ENCODE measurements at places on chromosomes 1 and 21.

DNA sequence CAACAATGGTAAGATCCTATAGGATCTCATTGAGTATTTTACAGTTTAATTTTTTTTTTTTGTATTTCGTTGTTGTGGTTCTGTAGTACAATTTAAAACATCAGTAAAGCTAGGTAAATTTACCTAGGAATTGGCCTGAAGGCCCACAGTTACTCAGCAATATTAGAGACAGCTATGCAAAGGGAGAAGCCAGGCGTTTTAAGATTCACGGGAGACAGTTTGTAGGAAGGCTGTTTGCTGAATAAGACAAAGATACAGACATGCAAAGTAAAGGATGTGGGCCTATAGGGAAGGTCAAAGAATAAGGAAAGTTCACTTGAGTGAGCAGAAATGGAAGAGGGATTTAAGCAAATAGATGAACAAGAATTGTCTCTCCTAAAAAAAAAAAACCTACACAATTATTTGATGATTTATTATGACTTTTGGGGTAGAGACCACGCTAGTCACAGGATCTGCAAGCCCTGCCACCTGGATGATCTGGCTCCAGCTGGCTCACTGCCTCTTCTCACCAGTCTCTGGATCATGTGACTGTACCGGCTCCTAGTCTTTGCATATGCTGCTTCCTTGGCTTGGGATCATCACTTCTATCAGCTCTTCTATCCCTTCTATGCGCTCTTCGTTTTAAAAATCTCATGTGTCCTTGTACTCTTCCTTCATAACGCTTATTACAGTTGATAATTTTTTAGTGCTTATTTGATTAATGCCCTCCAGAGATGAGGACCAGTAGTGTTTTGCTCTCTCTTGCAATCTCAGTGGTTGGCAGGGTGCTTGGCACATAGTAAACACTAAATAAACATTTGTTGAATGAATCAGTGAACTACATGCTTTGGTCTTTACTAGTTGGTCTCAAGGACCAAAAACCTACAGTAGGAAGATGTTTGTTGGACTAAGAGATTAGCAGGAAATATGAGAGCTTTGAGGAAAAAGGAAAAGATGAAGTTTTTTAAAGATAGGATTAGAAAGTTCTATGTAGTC, 14.1 kb downstream of the DYRK1A start:
- no peak for DNase-seq

DNA sequence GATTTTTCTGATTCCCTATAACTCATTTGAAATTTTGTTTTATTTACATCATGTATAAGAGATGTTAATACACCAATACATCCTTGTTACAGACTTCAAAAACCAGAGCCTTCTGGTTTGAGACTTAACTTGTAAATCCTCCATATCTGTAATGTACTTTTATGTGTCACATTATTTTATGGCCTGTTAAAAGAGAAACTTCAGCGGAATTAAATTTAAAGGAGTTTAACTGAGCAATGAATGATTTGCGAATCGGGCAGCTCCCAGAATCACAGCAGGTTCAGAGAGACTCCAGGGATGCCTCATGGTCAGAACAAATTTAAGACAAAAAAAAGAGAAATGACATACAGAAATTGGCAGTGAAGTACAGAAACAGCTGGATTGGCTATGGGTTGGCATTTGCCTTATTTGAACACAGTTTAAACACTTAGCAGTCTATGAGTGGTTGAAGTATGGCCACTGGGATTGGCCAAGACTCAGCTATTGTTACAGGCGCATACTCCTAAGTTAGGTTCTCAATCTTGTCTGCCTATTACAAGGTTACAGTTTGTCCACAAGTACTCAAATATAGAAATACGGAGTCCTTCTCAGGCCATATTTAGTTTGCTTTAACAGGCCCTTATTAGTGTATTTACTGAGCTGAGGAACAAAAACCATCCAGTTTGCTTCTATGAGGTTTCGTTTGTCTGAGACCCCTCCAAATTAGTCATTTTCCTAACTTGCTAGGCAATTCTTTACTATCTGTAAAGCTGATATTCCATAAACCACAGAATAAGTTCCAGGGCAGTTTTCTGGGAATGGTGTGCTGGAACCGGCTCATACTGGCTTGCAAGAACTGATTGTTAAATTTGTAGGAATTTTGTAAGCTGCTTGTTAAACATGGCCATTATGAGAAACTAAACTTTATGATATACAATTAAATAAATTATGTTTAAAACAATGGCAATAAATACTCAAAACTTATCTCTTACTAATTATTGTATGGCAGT, 56.2 kb upstream of the WDR26 start:
- no peak for DNase-seq

DNA sequence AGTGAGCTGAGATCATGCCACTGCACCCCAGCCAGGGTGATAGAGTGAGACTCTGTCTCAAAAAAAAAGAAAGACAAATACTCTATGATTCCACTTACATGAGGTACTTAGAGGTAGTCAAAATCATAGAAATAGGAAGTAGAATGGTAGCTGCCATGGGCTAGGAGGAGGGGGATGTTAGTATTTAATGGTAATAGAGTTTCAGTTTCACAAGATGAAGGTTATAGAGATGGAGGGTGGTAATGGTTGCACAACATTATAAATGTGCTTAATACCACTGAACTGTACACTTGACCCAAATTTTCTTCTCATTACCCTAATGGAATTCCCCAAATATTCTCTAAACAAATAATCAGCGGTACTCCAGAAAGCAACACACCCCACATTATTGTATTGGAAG, 12.8 kb downstream of the EIF2B3 start:
- DNase-seq, result no peak

DNA sequence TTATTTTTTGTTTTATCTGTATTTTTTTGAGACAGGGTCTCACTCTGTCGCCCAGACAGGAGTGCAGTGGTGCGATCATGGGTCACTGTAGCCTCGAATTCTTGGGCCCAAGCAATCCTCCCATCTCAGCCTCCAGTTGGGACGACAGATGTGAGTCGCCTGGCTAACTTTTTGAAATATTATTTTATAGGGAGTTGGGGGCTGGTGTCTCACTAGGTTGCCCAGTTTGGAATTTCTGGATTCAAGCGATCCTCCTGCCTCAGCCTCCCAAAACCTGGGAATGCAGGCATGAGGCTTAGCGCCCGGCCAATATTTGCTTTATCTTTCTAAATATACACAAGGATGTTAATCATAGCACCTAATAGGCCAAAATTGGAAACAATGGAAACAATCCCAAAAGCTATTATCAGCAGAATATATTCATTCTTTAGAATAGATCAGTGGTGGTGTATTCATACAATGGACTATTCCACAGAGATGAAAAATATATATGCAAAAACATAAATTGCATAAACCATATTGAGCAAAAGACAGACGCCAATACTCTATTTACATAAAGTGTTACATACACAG, 55.9 kb downstream of the DAP3 start:
- DNase-seq, result no peak

GRCh38 chr1:15282810-15283474, 35.9 kb downstream of the FHAD1 start:
- no peak for DNase-seq

DNA sequence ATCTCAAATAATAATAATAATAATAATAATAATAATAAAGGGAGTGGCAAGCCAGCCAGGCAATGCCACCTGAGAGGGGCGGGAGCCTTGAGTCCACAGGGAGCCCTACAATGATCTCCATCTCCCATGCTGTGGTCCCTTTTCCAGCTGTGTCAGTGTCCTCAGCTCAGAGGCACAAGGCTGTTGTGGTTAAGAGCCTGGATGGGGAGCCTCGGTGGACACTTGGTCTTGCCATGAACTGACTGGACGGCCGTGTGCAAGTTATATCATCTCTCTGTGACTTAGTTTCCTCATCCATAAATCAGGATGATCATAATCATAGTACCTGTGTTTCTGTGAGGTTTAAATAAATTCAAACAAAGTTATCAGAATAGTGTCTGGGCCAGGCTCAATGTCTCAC, 127.8 kb upstream of the TIAM1 start:
- no peak for DNase-seq

DNA sequence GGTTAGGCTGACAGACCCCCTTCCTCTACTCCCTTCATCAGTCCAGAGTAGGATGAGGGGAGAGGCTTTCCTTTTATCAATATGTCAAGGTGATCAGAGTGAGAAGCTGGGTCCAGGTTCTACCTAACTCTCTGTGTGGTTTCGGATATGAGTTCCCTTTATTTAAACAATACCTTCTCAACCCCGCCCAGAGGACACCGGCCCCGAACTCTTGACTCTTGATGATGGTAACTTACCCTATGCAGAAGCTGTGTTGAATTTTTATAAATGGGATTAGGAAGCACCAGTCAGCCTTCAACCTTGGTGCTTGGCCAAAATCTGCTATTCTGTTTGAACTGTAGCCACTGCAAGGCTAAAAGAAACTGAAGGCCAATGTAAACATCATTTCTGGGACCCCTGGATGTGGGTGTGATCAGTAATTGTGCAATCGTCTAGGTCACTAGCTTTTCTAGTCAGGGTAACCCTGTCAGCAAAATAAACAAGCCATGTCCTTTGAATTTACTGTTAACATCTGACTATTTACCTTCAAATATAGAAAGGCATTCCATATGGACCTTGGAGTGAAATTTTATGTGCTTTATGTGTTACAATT, 398.3 kb downstream of the SEC16B start:
- no peak for DNase-seq

- no peak for DNase-seq
Observed at GRCh38 chr1:77664939-77665516, 17.4 kb downstream of the ZZZ3 start.

DNA sequence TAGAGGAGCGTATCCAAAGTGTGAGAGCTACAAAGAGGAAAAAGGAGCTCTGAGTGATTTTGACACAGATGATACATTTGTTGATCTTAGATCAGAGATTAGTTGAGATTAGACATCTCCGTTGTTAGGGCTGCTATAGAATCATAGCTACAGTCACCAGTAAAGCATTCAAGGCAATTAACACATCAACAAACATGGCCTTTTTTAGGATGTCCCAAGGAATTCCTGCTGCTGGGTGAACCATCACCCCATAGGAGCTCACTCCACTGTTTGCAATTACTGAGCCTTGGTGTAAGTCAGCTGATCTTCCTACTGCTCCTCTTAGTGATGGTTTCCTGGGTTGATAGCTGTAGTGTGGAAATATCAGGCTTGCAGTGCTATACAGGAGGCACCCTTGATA, 6.7 kb upstream of the RSRP1 start:
- DNase-seq, result peak; percentile 72

DNA sequence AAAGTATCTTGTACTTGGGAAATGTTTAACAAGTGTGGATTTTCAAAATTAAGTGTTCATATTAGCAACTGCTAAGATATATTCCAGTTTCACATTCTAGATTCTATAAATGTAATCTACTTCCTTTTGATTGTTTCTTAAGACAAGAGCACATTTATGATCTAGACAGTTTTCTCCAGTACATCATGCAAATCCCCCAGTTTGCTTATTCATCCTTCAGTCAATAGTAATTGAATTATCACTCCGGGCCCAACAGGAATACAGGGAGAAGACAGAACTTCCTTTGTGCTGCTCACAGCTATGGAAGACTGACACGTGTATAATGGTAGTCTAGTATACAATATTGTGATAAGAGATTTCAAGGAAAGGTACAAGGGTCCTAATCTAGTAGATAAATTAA, 14.5 kb downstream of the PLA2G4A start:
- DNase-seq, result no peak

DNA sequence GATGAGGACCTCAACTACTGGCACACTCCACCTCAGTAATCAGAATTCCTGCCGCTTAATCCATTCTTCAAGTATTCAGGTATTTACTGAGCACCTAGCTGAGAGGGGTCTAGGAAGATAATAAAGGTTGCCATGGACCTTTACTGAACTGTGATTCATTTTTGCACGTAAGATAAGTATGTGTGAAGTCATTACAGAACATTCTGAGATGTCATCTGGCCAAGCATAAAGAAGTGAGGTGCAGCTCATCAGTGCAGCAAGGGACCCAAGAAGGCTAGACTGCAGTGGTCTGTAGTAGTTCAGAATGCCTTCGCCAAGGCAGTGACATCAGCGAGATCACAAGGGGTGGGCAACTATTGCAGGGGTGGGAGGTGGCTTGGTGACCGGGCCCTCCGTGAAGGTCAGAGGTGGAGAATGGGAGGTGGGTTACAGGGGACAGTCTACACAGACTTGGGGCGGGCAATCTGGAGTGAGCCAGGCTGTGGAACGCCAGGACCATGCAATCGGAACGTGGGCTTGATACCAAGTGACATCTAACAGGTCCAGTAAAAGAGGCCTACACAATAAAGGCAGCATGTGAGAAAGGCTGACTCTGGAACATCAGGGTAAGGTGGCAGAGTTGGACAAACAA, 107.4 kb downstream of the SLC45A1 start:
- no peak for DNase-seq

- no peak for DNase-seq
Observed at GRCh38 chr1:220884981-220885918, 6.0 kb downstream of the HLX start.

DNA sequence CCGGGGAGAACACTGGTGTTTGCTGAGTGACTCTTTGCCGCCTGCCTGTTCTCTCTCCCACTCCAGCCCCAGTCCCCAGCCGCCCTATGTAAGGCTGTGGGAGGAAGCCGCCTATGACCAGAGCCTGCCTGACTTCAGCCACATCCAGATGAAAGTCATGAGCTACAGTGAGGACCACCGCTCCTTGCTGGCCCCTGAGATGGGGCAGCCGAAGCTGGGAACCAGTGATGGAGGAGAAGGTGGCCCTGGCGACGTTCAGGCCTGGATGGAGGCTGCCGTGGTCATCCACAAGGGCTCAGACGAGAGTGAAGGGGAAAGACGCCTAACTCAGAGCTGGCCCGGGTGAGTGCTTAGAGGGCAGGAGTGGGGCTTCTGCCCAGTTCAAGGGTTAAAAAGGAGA, 8.2 kb downstream of the BSND start:
- no peak for DNase-seq

DNA sequence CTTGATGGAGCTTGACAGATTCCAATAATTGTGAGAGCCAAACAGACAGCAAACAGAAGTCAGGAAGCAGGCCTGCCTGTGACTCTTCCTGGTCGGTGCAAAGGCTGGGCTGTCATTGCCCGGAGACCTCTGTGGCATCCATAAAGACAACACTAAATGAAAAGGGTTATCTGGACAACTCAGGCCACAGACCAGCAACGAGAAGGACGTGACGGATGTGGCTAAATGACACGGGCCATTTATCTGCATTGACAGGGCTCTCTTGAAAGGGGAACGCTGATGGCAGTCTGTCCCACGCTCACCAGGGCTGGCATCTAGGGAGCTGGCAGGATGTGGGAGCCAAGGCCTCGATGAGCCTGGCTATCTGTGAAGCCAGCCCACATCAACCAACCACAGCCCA, 35.0 kb downstream of the HMGB4 start:
- DNase-seq, result no peak

- peak; percentile 82 for DNase-seq
Observed at GRCh38 chr1:200428482-200429205, 18.8 kb upstream of the ZNF281 start.

- no peak for DNase-seq
Observed at GRCh38 chr1:4587721-4588120, 66.7 kb upstream of the AJAP1 start.

Measured in fibroblast of skin of scalp (primary cell).